ENCODE measurements at places on chromosomes 12 and 14. TPM values are rescaled to one million over a fixed set of nuclear protein-coding genes. Genes with fewer than 3 reads are reported as not detected.

SLC10A1 gene
- total RNA-seq: not detected

RIN3 gene
- 1.5 TPM for total RNA-seq

RGS6 gene
- 15.0 TPM for total RNA-seq

EPYC gene
- not detected for total RNA-seq

CAPS2 gene
- 32.8 TPM for total RNA-seq

LMNTD1 gene
- total RNA-seq: 1.1 TPM

CLMN gene
- 7.1 TPM for total RNA-seq

ACOT6 gene
- not detected for total RNA-seq

- DNase-seq: no peak
Observed at GRCh38 chr12:34625116-34625515, 602.8 kb downstream of the ALG10 start.

DNA sequence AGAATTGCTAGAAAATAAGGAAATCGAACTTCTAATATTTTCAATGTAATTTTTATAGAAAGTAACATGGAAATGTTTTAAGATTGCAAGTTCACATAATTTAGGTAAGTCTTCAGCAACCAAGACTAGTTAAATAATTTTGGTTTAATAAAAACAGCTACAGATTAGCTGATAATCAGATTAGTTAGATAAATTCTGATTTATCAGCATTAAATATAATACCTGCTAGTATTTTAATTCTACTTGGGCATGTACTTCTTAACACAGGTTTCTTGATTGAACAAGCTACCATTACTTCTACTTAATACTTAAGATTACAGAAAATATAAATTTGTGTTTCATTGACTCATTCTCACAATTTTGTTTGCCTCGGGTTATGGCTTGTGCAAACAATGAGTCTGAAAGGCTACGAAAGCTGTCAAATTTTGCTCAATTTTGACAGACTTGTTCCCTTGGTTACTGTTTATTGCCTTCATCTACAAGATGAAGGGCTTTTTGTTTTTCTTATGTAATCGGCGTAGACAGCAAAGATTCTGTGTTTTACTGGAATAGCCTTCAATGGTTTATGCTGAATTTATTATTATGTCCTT is 116.1 kb upstream of the NUDT4 start:
- no peak for DNase-seq

GRCh38 chr12:47982311-47982710 is 18.9 kb downstream of the TMEM106C start:
- no peak for DNase-seq

- no peak for DNase-seq
Observed at GRCh38 chr14:91234791-91235114, 9.8 kb downstream of the GPR68 start.

- no peak for DNase-seq
Observed at GRCh38 chr12:47534695-47535094, 171.1 kb downstream of the RPAP3 start.

Measured in cerebellum (tissue), 4 donors.